Fibroblast of upper back skin (primary cell): ENCODE measurements at places on chromosomes 5 and 9.

DNA sequence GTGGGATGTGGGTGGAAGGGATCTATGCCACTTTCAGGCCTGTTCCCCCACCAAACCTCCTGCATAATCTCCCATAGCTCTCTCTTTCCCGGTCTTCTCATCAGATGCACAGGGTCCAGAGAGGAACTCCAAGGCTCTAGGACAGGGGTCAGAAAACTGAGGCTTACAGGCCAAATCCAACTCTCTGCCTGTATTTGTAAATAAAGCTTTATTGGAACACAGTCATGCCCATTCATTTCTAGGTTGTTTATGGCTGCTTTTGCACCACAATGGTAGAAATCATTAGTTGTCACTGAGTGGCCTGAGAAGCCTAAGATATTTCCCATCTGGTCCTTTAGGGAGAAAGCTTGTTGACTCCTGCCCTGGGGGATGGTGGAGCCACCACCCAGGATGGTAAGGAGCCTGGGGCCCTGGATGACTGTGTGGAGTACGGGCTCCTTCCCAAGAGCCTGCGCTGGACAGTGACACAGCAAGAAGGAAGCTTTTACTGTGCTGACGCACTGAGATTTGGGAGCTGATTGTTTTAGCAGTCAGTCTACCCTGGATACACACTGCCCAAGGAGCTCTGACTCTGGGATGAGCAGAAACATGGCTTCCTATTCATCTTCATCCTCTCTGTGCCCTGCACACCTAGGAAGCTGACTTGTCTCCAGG, 64.0 kb upstream of the RAPGEF1 start:
- DNase-seq, result no peak

DNA sequence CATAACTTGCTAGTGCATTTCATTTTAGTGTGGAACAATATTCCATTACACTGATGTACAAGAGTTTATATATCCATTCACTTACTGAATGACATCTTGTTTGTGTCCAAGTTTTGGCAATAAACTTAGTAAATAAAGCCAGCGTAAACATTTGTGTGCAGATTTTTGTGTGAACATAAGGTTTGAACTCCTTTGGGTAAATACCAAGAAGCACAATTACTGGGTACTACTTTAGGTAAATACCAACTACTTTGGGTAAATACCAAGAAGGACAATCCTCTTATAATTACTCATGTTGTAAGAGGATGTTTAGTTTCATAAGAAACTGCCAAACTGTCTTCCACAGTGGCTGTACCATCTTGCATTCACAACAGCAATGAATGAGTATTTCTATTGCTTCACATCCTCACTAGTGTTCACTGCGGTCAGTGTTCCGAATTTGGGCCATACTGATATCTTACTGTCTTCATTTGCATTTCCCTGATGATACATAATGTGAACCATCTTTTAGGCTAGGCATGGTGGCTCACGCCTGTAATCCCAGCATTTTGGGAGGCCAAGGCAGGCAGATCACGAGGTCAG, 2.3 kb upstream of the SYK start:
- no peak for DNase-seq

DNA sequence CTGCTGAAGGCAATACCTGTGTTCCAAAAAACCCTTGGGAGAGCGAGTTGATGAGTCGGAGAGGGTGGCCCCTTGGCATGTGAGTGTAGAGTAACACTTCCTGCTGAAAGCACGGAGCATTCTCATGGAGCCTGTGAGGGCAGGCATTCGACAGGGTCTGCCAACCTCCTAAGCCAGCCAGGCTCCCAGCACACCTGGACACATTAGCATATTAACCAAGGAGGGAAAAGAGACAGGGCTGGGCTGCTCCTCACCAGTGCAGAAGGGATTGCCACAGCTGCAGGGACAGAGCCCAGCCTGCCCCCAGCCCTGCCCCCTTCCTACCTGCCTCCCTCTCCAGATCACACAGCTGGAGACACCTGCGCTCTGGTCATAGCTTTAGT, 46.4 kb upstream of the SEMA4D start:
- no peak for DNase-seq

DNA sequence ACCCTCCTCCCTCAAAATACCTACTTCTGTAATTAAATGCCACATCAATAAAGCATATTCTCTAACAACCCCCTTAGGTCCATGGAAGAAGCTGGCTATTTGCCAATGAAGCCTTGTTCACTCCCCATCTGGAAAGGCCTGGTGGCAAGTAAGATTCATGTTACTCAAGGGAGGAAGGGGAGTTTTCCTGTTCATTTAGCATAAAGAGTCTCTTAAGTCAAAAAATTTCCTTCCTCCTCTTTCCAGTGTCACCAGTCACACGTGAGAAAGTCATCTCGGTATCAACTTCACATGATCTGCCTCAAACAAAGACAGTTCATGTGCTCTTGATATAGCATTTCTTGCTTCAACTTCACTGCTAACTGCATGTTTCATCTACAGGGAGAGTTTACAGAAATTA, 32.7 kb upstream of the RIC1 start:
- DNase-seq, result no peak

DNA sequence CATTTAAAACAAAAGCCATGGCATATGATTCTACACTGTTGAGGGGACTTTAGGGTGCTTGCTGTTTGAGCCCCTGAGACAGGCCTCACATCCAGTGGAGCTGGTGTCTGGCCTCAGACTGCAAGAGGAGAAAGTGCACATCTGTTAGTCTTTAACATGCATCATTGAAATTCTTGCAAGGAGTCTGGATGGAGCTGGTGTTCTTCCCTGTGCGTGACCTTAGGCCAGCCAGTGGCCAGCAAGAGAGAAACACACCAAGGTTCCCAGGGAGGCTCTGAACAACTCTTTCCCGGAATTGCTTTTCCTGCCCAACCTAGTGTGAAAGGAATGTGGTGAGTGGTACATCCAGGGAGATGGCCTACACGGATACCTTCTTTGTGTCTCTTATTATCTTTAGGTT, 282.8 kb upstream of the TNC start:
- DNase-seq, result peak; percentile 89

DNA sequence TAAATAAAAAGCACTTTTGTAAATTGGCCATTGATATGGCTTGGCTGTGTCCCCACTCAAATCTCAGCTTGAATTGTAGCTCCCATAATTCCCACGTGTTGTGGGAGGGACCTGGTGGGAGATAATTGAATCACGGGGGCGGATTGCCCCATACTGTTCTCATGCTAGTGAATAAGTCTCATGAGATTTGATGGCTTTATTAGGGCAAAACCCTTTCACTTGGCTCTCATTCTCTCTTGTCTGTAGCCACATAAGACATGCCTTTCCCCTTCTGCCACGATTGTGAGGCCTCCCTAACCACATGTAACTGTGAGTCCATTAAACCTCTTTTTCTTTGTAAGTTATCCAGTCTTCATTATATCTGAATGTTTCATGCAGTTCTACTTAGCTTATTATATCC, 153.2 kb downstream of the TARS1 start:
- no peak for DNase-seq

DNA sequence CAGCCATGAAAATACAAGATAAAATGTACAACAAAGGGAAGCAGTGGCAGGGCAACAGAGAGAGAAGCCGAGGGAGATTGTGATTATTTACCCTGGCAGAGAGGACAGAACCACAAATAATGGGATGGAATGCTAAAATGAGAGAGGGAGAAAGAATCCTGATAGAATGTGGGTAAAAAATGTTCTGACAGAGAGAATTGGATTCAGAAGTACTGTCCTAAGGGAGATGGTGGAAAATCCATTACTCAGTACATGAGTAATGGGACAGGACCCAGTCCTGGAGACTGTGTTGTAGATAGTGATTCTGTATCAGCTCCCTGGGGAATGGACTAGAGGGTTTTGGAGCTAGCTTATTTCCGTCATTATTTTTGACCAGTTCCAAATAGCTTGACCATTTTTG, 831.5 kb downstream of the MAT2B start:
- peak; percentile 92 for DNase-seq

GRCh38 chr5:40277161-40277906, 402.4 kb upstream of the PTGER4 start:
- no peak for DNase-seq

DNA sequence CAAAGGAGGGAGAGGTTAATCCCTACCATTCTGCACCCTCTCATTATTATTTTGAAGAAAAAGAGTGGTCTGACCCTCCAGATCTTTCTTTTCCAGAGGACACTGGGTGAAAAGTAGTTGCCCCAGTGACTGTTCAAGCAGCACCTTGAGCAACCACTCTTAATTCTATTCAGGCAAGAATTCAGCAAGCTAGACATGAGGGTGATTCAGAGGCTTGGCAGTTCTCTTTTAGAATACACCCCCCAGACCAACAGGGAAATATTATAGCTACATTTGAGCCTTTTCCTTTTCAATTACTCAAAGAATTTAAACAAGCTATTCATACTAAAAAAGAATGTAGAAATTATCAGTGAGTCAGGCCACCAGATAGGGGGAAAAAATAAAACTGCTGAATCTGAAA, 178.3 kb downstream of the MRPS30 start:
- DNase-seq, result peak; percentile 7

DNA sequence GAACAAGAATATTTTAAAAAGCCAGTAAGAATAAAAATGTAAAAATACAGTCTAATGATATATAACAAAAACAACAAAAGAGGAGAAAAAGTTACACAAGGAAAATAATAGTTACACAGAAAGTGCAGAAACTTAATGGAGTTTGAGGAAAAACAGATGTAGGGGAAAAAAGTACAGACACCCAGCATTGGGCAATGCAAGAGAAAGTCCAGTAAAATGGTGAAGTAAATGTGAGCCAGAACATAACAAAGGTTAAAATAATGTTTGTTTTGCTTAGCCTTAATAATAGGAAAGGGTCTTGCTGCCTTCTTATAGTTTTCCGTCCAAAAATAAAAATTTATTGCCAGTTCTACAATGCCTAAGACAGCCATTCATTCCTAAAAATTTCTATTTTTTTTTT, 364.2 kb downstream of the NNT start:
- DNase-seq, result no peak

DNA sequence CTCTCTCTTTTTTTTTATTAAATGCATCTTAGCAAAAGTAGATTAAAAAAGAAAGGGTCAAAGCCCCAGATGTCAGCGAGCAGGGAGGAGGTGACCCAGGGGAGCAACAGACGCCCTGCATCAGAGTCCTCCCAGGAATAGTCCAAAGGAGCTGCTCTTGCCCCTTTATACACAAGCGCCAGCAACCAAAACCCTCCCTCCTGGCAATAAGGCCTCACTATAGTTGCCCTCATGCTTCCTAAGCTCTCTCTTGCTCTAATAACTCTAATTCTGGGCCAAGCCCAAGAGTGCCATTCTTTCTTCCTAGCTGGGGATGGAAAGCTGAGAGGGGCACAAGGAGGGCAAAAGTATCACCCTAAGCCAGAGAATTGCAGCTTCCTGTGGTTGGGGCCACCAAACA, 26.3 kb downstream of the PCDHGC5 start:
- no peak for DNase-seq

GRCh38 chr9:30160570-30160969, 2223.9 kb upstream of the ACO1 start:
- DNase-seq, result no peak

- no peak for DNase-seq
Measured at GRCh38 chr9:114805670-114806525, at the start of gene TNFSF15. TSS of gene TNFSF15 (minus strand) at chr9:114806039. CDS start at chr9:114806012, 27 bp downstream.

DNA sequence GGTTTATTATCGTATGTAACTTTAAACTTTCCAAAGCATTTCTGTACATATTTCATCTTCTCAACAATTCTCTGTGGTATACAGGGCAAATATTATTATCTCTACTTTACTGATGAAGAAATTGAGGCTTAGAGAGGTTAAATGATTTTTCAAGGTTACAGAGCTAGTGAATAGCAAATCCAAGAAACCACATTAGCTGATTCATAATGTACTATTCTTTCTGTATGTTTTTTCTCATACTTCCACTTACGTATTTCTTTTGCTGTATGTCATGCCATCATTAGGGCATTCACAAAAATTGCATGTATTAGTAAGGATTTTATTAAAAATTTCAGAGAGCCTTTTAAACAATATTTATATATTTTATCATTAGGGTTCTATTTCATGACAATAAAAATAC, 372.4 kb upstream of the DMAC1 start:
- no peak for DNase-seq

DNA sequence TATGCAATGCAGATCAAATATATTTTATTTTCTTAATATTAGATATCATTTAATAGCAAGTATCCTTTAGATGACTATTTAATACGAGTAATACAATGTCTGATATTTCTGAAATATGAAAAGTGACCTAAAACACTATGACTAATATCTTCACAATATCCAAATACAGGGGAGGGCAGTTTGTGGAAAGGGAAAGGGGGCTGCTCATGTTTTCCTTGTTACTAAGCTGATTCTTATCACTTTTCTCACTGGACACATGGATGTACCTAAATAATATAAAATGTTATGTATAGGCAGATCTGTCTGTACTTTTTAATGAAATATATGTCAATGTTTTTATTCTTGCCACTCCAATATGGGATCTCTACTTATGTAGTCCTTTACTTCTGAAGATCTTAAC, 1879.1 kb upstream of the ACO1 start:
- DNase-seq, result no peak

GRCh38 chr9:89668216-89668865, 63.5 kb downstream of the GADD45G start:
- DNase-seq, result no peak

GRCh38 chr9:38112049-38112448, 43.0 kb upstream of the SHB start:
- no peak for DNase-seq

GRCh38 chr5:37900692-37901091, 60.9 kb upstream of the GDNF start:
- peak; percentile 48 for DNase-seq

GRCh38 chr9:77848897-77849296, 182.7 kb downstream of the GNAQ start:
- peak; percentile 85 for DNase-seq

- DNase-seq, result peak; percentile 45
Measured at GRCh38 chr5:150224483-150225027, 34.7 kb downstream of the SLC6A7 start.

GRCh38 chr9:89408628-89409101, 89.2 kb downstream of the SEMA4D start:
- no peak for DNase-seq

- DNase-seq, result no peak
Measured at GRCh38 chr5:52560366-52560765, 227.3 kb upstream of the ITGA1 start.

DNA sequence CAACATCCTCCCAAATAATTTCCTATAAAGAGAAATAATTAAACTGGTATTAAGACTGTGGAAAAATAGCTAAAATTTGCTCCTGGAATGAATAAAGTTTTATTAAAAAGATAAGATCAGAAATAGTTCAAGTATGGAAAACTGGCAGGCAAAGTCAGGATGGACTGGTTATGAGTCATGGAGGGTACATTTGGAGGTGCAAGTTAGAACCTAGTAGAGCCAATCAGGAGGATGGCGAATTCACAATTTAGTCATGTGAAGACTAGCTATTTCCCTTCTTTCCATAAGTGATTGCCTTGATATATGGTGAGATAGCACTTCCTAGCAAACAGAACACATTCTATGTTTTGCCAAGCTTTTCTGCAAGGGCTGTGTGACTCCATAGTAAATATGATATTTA, 1303.5 kb downstream of the EFNA5 start:
- no peak for DNase-seq

GRCh38 chr5:673161-673830, 19.9 kb downstream of the TPPP start:
- DNase-seq, result no peak

- no peak for DNase-seq
Measured at GRCh38 chr5:1842004-1842819, 40.5 kb downstream of the IRX4 start.

- DNase-seq, result no peak
Measured at GRCh38 chr5:14834584-14835550, 36.7 kb downstream of the ANKH start.

- DNase-seq, result peak; percentile 68
Measured at GRCh38 chr5:53575831-53576230, 15.4 kb downstream of the NDUFS4 start.

- DNase-seq, result no peak
Measured at GRCh38 chr5:117604845-117605244, 1030.2 kb upstream of the SEMA6A start.
